ENCODE measurements at places on chromosomes 5 and 9.

DNA sequence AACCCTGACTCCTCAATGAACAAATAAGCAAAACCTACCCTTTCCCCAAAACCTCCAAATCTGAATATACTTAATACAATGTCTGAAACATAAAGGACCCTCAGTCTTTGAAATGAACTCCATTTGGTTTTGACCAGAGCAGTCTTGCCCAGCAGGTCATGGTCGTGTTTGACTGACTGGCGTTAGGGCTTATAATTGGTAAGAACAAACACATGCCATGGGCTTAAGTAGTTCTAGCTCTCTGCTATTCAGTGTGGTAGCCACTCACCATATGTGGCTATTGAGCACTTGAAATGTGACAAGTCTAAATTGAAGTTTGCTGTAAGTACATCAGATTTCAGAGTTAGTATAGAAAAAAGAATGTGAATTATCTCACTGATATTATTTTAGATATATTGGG is 42.1 kb downstream of the LRRTM2 start:
- H3K4me1 ChIP-seq = no peaks in the 10 kb centered on the region
- H3K4me3 ChIP-seq = no peak overlapping the region
- H3K36me3 ChIP-seq = no peaks in the 10 kb centered on the region
- H3K27ac ChIP-seq = no peak overlapping the region

DNA sequence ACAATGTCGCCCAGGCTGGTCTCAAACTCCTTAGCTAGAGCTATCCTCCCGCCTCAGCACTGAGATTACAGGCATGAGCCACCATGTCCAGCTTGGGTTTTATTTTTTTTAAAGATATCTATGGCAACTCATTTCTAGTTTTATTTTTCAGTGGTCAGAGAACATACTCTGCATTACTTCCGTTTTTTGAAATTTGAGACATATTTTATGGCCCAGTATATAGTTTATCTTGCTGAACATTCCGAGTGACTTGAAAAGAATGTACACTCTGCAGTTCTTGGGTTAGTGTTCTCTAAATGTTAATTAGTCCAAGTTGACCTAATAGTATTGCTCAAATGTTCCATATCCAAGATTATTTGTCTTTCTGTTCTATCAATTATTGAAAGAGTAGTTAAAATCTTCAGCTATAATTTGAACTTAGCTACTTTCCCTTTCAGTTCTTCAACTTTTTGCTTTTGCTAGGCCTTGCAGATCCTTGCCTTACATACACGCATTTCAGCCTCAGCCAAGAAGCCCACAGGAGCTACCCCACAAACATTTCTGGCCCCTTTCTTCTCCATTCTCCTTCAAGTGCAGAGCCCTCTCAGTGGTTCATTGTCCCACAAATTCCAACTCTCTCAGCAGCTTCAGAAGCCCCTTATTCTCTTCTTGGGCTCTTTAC is 22.3 kb upstream of the SNAPC3 start:
- H3K4me1 ChIP-seq = no peaks in the 10 kb centered on the region
- H3K36me3 ChIP-seq = no peaks in the 10 kb centered on the region

DNA sequence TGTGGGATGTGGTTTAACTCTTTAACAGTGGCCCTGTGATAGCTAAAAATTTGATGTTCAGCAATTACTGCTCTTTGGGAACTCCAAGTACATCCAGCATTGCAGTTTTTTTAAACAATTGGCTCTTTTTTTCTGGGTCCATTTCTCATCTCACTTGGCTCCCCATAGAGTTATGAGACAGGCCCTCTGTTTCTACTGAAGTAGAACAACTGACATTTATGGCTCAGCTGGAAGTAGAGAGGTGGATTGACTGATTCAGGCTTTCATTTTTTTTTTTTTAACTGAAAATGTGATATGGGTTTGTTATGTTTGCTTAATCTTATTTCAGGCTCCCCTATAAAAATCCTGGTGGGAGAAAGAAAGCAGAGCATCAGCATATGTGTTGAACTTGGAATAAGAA is 96.6 kb upstream of the CD180 start:
- H3K4me3 ChIP-seq = no peak overlapping the region
- no peak for DNase-seq
- no peaks in the 10 kb centered on the region for H3K27me3 ChIP-seq
- no peaks in the 10 kb centered on the region for H3K36me3 ChIP-seq
- no peak overlapping the region for H3K27ac ChIP-seq

DNA sequence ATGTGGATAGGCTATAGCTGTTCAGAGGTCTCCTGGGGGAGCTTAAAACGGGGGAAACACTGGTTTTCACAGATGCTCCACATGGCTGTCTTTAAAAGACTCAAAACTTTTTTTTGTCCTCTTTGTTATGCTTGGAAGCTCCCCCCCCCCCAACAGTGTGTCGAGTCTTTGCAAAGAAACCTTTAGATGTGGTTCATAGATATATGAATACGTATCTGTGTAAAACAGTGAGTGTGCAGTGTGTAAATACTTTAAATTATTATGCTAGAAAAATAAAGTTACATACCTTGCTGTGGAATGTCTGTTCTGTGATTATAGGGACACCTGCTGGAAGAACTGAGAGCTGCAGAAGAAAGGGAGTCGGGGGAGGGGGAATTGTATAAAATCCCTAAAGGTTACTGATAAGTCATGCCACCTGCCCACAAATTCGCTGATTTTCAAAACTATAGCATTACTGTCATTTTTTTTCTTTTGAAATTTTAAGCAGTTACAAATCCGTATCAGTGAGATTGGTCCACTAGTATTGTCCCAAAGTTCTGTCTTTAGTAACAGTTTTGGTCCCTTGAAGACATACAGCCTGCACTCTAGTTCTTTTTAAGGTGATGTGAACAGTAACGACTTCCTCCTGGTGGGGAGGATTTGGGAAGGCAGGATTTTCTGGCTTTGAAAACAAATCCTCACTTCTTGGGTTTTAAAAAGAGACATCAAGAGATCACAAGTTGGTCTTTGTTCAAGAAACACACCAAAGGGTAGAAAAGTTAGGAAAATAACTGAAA is 22.9 kb downstream of the RGMB start:
- peaks cover 6% of the 10 kb centered on the region for H3K36me3 ChIP-seq
- peak; percentile 11 for DNase-seq
- no peak overlapping the region for H3K27ac ChIP-seq
- H3K4me3 ChIP-seq = no peak overlapping the region
- H3K4me1 ChIP-seq = no peaks in the 10 kb centered on the region

DNA sequence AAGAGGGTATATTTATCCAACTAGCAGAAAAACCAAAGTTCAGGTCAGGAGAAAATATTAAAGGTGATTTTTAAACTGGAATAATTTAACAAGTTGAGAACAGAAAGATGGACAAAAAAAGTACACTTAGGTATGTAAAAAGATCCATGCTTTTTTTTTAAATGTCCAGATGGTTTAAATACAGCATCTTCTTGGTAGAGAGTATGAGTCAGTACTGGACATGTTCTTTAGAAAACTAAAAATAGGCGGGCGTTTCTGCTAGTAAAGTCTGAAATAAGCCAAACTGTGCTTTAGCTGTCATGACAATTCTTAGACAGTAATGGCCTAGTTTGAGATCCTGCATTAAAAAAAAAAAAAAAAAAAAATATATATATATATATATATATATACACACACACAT is 255.9 kb upstream of the ST8SIA4 start:
- no peaks in the 10 kb centered on the region for H3K4me1 ChIP-seq
- H3K36me3 ChIP-seq = no peaks in the 10 kb centered on the region
- DNase-seq = no peak
- H3K4me3 ChIP-seq = no peak overlapping the region
- peaks cover 4% of the 10 kb centered on the region for H3K27me3 ChIP-seq
- H3K27ac ChIP-seq = no peak overlapping the region

GRCh38 chr5:66617226-66617861 is 21.2 kb downstream of the MAST4 start:
- no peaks in the 10 kb centered on the region for H3K4me1 ChIP-seq
- no peaks in the 10 kb centered on the region for H3K27me3 ChIP-seq
- H3K27ac ChIP-seq = no peak overlapping the region
- no peaks in the 10 kb centered on the region for H3K36me3 ChIP-seq
- no peak overlapping the region for H3K4me3 ChIP-seq

DNA sequence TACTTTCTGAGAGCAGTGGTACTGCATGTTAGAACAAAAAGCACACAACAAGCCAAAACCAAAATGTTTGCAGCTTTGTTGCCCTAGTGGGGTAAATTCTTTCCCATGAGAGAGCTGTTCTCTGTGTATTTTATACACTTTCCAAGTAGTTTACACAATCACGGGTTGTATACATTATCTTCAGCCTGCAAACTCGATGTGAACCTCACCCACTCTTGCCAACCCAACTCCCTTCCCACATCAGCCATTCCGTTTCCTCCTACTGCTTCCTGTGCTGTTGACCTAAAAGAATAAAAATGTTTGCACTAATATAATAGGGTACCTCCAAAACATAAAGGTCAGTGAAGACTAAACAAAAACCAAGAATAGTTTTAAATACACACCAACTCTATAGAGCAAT is 47.0 kb downstream of the IQGAP2 start:
- no peak for DNase-seq
- no peak overlapping the region for H3K4me3 ChIP-seq
- peaks cover 40% of the 10 kb centered on the region for H3K4me1 ChIP-seq
- H3K36me3 ChIP-seq = peaks cover 20% of the 10 kb centered on the region
- no peak overlapping the region for H3K27ac ChIP-seq
- H3K27me3 ChIP-seq = no peaks in the 10 kb centered on the region

DNA sequence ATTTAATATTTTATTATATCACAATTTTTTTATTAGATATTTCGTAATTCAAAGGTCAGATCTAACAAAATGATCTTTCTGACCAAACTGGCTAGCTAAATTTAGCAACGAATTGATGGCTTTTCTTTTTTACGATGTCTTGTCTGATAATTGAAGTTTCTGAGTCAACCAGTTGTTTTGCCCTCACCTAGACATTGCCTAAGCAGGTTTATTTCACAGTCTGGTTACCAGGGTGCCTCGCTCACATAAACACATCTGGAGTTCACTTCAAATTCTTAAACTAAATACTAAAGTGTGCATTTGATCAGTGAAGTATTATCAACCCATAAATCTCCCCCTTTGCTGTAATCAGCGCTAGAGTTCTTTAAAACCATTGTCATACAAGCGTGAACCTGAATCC is 448.3 kb downstream of the TLE4 start:
- no peaks in the 10 kb centered on the region for H3K4me1 ChIP-seq
- no peak overlapping the region for H3K27ac ChIP-seq
- H3K36me3 ChIP-seq = no peaks in the 10 kb centered on the region
- H3K4me3 ChIP-seq = no peak overlapping the region
- DNase-seq = no peak

GRCh38 chr5:73999297-73999696 is 373.3 kb downstream of the ARHGEF28 start:
- H3K27me3 ChIP-seq = no peaks in the 10 kb centered on the region
- H3K4me3 ChIP-seq = no peak overlapping the region
- no peaks in the 10 kb centered on the region for H3K4me1 ChIP-seq
- no peak overlapping the region for H3K27ac ChIP-seq
- no peaks in the 10 kb centered on the region for H3K36me3 ChIP-seq

DNA sequence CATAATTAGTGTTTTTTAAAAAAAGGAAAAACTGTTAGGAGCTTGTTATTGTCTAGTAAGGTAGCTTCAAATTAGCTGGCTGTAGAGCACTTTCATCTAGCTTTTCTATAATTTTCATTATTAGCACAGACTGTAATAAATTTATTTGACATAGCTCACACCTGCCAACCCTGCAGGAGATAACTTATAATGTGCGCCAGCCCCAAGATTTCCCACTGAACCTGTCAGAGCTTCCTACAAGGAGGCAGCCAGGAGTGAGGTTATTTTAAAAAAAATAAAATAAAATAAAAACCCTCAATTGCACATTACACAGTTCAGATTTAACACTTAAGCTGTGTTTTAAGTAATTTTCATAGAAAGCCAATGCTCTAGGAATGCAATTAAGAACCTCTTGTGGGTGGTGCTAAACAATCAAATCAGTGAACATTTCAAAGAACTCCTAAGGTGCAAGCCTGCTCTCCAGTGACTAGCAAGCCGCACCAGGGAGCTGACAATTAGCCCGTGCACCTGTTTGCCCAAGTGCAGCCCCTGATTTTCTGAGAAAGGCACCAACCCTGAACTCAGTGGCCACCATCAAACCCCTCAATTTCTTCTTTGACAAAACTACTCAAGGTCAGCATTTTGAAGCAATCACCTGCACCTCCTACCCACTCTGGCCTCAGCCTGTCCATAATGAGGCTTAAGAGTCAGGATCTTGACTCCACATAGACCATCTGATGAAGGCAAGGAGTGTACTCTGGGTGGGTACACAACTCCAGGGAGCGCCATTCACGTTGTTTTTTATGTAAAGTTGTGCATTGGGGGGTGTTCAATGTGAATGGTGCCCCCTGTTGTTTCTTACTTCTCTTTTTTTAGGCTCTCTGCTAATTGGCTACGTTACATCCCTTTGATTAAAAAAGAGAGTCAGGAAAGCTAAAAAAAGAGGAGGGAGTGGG is 385.3 kb upstream of the WWC1 start:
- H3K4me3 ChIP-seq = no peak overlapping the region
- no peaks in the 10 kb centered on the region for H3K4me1 ChIP-seq
- H3K36me3 ChIP-seq = no peaks in the 10 kb centered on the region

DNA sequence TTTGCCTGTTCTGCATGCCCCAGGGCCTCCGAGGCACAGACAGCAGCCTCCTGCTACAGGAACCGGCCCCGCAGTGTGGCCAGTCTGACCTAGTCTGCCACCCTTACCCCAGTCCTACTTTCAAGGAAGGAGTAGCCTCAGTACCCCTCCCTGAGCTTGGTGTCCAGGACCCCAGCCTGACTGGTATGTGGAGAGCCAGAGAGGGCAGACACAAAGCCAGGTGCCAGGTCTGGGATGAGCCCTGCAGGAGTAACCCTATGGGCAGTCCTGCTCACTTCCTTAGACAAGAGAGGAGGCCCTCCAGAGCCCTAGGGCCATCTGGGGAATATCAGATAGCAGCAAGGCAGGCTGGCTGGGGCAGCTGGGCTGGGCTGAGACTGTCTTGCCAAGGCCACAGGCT is 67.8 kb downstream of the NRG2 start:
- no peak overlapping the region for H3K27ac ChIP-seq
- no peaks in the 10 kb centered on the region for H3K36me3 ChIP-seq
- H3K4me3 ChIP-seq = no peak overlapping the region
- H3K27me3 ChIP-seq = peaks cover 10% of the 10 kb centered on the region
- H3K4me1 ChIP-seq = no peaks in the 10 kb centered on the region

GRCh38 chr5:50958852-50959457 is 292.5 kb downstream of the PARP8 start:
- no peak for DNase-seq
- peaks cover 13% of the 10 kb centered on the region for H3K4me1 ChIP-seq
- no peak overlapping the region for H3K27ac ChIP-seq
- no peak overlapping the region for H3K4me3 ChIP-seq
- no peaks in the 10 kb centered on the region for H3K36me3 ChIP-seq
- H3K27me3 ChIP-seq = peaks cover 15% of the 10 kb centered on the region
